ENCODE measurements at places on chromosomes 6 and 20.

DNA sequence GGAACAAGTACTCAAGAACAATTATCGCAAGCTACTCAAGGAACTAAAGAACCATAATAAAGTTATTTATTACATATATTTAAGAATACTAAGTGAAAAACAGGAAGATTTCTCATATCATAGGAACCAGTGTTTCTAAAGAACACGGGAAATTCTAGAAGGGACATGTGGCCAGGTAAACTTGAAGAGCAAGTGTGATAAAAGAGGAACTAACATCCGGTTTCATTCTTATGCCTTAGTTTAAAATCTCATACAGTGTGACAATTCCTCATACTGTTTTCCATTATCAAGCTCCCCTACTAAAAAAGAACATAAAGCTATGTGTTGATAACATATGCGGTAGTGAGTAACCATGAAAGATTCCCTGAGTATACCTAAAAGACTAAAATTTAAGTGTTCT, 163.5 kb upstream of the SHLD1 start:
- no peak for DNase-seq

- no peak for DNase-seq
Measured at GRCh38 chr6:1701668-1702353, 92.1 kb downstream of the FOXC1 start.

DNA sequence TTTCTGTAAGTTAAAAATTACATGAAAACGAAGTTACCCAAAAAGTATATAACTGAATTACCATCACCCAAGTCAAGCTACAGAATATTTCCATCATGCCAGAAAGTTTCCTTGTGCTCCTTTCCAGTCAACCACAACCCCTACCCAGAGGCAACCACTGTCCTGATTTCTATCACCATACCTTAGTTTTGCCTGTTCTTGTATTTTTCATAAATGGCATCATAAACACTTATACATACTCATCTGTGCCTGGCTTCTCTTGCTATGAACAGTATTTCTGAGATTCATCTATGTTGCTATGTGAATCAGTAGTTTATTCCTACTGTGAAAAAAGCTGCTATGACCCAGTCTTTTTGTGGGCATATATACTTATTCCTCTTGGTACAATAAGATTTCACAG, 7.4 kb downstream of the FKBP5 start:
- DNase-seq, result no peak

- no peak for DNase-seq
Measured at GRCh38 chr6:158522616-158523015, 37.3 kb upstream of the TMEM181 start.

GRCh38 chr20:59788811-59789397, 144.5 kb downstream of the SYCP2 start:
- DNase-seq, result no peak

- DNase-seq, result no peak
Measured at GRCh38 chr6:150930841-150931240, 65.3 kb downstream of the MTHFD1L start.

GRCh38 chr6:5302220-5302946, 41.1 kb downstream of the FARS2 start:
- DNase-seq, result no peak

DNA sequence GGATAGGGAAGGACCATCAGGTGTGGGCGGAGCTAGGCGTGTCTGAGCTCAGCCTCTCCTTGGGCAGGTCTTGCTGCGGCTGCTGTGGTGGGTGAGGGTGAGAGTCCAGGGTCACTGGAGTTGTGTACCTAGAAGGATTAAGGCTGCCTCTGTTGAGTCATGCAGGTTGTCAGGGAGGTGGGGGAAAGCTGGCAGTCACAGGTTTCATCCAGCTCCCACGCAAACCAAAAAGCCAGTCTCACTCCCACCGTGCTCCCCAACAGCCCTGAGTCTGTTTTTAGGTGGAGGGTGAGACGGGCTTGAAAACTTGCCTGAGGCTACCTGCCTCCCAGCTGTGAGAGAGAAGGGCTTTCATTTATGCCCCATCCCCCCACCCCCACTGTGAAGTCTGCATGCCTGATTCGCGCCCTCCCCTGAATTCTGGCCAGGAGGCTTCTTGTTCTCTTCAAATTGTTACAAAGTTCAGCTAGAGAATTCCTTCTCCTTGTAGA, 161.5 kb downstream of the MYLK4 start:
- no peak for DNase-seq

- DNase-seq, result no peak
Measured at GRCh38 chr6:44651604-44652003, 264.1 kb downstream of the CDC5L start.

DNA sequence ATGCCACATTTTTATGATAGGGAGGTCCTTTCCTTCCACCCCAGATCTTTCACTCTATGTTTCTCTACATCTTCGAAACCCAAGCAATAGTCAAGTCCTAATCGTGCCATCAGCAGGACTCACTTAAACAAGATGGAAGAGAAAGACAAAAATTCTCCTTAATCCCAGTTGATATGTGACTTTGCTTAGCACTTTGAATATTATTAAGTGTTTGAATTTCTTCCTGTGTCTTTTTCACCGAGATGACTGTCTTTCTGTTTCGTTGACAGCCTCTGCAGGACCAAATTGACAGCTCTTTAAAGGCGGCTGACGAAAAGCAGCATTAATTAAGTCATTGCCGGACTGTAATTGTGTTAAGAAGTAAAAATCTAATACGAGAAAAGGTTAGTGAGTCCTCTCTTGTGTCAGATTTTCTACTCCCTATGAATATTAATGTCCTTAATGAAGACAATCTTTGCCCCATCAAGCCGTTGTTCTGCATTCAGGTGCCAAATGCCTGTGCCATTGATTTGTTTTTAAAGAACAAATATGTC, 208.8 kb upstream of the TSHZ2 start:
- no peak for DNase-seq

DNA sequence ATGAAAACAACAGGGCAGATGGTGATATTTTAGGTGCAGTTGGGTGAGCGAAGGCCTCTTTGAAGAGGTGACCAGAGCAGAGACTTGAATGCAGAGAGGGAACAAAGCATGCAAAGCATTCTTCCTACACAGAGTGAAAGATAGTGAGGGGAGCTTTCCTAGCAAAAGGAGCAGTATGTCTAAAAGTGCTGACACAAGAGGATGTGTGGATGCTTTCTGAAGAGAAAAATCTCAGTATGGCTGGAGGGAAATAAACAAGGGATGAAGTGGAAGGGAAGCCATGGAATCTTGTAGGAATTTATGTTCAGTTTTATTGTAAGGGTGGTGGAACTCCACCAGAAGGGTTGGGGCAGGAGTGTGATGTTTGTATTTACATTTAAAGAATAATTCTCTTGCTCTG, 128.6 kb downstream of the F13A1 start:
- DNase-seq, result no peak

DNA sequence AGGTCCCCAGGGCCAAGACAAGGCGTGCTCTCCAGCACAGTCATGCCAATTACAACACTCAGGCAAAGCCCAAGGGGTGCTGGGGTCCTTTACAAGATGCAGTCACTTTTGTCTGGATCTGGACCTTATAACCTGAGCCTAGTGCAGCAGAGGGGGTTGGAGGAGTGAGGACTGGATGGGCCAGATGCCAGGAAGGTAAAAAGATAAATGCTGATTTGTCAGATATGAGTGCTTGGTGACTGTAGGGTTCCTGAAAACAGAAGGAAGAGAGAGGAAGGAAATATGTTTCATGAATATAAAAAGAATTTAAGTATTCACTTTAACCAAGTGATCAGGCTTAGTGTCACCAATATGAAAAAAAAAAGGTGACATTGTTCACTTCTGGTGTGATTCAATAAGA, 43.4 kb upstream of the TFAP2A start:
- no peak for DNase-seq

- DNase-seq, result no peak
Measured at GRCh38 chr20:24488800-24489175, 19.4 kb downstream of the SYNDIG1 start.

- DNase-seq, result no peak
Measured at GRCh38 chr6:133957227-133957626, 4.2 kb downstream of the TBPL1 start.

GRCh38 chr6:53431704-53432103, 83.0 kb upstream of the ELOVL5 start:
- DNase-seq, result no peak

- DNase-seq, result no peak
Measured at GRCh38 chr20:18689557-18689956, 101.7 kb downstream of the DTD1 start.

DNA sequence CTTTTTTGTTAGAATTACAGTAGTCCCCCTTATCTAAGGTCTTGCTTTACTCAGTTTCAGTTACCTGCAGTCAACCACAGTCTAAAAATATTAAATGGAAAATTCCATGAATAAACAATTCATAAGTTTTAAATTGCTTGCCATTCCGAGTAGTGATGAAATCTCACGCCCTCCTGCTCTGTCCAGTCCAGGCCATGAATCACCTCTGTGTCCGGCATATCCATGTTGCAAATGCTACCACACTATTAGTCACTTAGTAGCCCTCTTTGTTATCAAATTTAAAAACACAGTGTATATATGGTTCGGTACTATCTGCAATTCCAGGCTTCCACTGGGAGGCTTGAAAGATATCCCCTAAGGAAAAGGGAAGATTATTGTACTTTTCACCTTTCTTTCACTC, 164.6 kb upstream of the FAM83B start:
- no peak for DNase-seq

DNA sequence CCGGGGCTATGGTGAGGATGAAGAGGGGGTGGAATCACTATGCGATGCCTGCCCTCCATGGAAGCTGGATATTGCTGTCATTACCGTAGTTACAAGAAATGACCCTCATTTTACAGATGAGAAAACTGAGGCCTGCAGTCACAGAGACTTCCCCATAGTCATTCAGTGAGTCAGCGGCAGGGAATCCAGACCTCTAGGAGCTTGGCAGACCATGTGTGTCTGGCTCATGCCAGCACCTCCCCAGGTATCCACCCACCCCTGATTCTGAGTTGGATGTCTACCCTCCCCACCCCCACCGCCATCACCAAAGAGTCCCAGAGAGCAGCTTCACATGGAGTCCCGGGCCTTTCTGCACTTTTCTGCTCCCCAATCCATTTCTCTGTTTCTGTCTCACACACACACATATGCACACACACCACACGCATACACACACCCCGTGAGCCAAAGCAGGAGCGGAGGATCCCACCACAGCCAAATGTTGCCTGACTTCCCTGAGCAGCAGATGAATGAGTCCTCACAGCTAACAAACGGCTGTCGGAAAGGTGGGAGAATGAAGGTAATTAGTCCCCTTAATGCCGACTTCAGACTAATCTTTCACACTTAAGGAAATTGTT, 24.8 kb downstream of the CDH22 start:
- no peak for DNase-seq

GRCh38 chr6:166461821-166462460, 79.2 kb upstream of the MPC1 start:
- DNase-seq, result no peak

DNA sequence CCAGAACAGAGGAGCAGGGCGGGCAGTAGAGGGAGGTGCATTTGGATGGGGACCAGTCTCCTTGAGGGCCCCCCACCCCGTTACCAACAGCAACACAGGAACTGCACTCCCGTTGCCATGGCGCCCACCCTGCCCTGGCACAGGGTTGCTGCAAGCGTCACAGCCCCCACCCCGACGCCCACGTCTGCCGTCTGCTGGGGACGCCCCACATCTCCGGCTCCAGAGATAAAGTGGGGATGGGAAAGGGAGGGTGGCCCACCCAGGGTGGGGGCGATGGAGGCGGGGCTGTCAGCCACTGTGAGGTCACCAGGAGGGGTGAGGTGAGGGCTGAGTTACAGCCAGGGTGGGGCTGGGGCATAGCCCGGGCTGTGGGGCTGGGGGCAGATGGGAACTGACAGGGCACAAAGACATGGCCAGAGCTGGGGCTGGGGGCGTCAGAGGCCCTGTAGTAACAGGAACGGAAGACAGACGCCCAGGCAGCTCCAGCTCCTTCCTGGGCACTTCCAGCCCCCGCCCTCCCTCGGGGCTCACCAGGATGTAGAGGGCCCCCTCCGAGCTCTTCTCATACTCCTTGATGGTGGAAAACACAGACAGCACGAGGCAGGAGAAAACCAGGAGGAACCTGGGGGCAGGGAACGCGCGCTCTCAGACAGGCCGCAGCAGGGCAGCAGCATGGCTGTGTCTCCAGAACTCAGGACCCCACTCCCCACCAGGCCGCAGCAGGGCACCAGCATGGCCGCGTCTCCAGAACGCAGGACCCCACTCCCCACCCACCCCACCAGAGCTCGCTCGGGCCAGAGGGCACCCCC, 26.0 kb downstream of the KCNQ2 start:
- DNase-seq, result no peak

DNA sequence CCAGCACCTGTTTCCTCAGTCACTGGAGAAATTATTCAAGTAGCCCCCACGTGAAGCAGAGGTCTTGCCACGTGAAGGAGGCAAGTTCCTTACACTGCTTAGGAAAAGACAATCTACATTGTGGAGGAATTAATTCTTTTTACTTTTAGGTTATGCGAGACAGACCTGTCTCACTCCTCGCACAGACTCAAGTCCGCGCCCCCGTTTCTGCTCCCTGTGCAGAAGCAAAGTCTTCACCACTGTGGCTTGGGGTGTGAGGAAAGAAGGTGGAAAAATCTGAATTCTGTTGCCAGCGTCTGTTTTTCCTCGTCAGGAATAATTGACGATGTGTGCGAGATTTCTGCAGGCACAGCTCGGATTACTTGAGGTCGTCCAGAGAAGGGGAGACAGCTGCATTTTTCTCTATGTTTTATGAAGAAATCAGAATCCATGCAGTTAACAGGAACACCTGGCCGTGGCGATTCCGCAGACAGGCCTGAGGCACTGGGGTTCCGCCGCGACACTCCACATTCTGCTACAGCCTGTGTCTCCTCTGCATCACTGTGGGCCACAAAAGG, 185.1 kb downstream of the SMOC2 start:
- DNase-seq, result no peak

DNA sequence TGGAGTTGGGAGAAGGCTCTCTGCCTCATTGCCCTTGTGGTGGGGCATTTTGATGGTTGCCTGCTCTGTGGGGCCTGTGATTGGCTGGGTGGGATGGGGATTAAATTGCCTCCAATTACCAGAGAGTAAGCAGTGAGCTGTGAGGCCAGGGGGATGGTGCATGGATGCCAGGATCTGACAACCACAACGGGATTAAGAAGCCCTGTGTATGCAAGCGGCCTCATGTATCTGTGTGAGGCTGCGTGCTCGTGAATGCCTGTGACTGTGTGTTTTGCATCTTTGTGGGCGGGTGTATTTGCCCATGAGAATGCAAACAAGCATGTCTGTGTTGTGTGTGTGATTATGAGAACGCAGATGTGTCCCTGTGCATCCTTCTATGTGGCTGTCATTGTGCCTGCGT, 46.1 kb downstream of the CD40 start:
- no peak for DNase-seq

GRCh38 chr6:45442716-45443115, 65.0 kb upstream of the SUPT3H start:
- no peak for DNase-seq

GRCh38 chr20:45629496-45630100, at the start of gene WFDC10A:
Gene WFDC10A, plus strand, starts transcription at chr20:45629739. Its CDS starts 75 bp downstream, at chr20:45629814.
- DNase-seq, result no peak

GRCh38 chr6:85428486-85428885, 21.4 kb upstream of the NT5E start:
- DNase-seq, result no peak

DNA sequence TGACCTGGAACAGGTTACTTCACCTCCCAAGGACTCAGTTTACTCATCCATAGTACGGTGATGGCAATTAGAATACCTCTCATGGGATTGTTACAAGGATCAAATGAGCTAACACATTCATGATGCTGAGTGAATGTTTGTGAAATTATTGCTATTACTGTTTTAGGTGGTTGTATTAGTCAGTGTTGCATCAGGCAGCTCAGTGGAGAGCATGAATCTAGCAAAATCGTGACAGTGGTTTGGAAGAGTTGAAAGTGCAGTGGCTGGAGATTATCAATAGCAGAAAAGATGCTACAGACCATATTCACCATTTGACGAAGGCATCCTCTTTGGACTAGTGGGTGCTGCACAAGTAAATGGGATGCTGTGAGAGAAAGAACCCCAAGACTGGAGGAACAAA, 50.4 kb upstream of the CTNNBL1 start:
- no peak for DNase-seq
